ENCODE measurements at places on chromosomes 4 and X. TPM values are rescaled to one million over a fixed set of nuclear protein-coding genes. Genes with fewer than 3 reads are reported as not detected.

- no peak for DNase-seq
These were observed 339.6 kb upstream of the PCDH10 start for GRCh38 chr4:132809298-132810032.

LEF1 gene
- 0.58 TPM for total RNA-seq

GRCh38 chr4:133839326-133839725 is 362.3 kb downstream of the PABPC4L start:
- DNase-seq = no peak

GRCh38 chr4:16759931-16760582 is 138.4 kb downstream of the LDB2 start:
- no peak for DNase-seq

NR3C2 gene
- total RNA-seq = 5.2 TPM

SULT1B1 gene
- 0.24 TPM for total RNA-seq

DNA sequence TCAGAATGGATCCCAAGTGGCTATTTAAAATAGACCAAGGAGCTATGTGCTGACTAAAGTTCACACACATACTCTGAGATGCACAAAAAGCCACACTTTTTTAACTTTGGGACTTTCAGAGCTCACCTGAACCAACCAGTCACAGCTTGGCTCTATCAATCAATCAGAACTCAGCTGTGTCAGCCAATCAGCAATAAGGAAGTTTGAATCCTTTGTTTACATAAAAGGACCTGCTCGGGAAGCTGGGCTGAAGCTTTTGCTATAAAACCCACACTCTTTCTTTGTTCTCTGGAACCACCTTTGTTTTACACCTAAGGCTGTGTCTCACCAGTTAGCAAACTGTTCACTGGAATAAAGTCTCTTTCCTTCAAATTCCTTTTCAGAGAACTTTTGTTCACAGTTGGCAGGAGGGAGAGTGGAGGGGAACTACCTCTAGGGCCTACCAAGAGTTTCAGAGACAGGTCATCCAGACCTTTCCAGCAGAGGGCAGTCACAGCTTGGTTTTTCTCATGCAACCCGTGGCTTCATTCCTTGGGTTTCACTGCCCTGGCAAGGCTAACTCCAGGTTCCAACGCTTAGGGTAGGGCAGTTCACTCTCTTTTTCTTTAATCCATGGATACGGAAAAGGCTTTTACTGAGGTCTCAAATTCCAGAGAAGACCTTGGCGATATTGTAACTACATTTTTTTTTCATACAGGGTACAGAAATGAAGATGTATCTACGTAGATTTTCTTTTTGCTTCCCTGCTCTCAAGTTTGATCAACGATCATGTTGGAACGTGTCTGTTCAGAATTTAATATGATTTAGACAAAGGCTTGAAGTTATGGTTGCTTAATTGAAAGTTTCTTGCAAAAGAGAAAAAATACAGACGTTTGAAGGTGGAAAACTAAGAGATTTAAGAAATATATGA is 80.7 kb downstream of the GPRIN3 start:
- DNase-seq = peak; percentile 85

DNA sequence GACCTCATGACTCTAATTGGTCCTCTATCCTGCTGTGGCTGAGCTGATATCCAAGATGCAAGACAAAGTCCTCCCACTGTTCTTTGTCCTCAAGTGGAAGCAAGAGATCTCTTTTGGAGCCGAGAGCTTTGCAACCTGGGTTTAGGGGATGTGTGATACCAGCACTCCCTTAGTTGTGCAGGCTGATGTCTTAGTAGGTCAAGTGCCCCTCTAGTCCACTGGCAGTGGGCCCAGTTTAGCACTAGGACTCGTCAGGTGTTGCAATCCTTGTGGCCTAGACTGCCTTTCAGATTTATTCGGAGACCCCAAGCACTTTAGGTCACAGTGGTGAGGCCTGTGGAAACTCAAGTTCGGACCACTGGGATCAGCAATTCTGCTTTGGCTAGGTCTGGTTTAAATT is 64.0 kb downstream of the GPRASP3 start:
- no peak for DNase-seq

GRCh38 chrX:134933248-134933647 is 57.5 kb upstream of the SMIM10 start:
- DNase-seq = no peak

GRCh38 chr4:52694936-52695335 is 35.8 kb upstream of the USP46 start:
- no peak for DNase-seq

- no peak for DNase-seq
These were observed 3.1 kb downstream of the TMEM184C start for GRCh38 chr4:147620315-147620714.
